Activated CD4-positive, alpha-beta T cell treated with anti-CD3 and anti-CD28 coated beads, Interleukin-2, amount 50 U/mL, for 48 hours (primary cell): ENCODE measurements at places on chromosomes 13 and 19.

DNA sequence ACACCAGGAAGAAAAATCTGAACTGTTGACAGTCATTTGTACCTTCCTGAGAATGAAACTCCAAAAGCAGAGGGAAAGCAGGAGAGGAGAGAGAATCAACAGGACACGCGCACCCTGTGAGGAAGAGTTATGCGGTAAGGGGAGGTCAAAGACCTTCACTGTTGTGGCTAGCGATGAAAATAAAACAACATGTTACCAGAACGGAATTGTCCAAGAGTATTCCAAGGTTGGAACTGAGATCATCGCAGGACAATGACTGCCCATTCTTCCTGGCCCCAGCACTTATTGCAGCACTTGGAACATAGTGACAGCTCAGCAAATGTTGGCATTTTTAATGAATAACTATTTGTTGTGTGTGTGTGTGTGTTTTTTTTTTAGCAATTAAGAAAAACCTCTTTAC, 176.0 kb upstream of the TSC22D1 start:
- no peak for DNase-seq

GRCh38 chr13:109272595-109273325, 513.6 kb downstream of the IRS2 start:
- no peak for DNase-seq

GRCh38 chr19:2449019-2449418, 7.7 kb downstream of the LMNB2 start:
- DNase-seq, result no peak

- DNase-seq, result no peak
Observed at GRCh38 chr13:101490406-101491015, 38.0 kb downstream of the ITGBL1 start.

DNA sequence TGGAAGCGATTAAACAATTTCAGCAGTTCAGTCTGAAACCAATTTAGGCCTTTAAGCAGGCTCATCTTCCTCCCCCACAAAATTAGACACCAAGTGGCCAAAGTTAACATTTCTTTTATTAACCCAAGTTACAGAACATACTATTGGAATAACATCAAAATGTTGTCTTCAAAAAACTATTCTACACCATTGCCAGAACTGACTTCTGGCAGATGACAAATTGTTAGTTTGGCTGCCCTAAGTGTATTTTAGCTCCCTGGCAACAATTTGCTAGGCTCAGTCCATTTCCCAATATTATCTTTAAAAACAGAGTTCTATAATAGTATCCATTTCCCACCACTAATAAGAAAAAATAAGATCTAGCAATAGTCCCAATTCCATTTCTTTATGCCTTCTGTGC, 107.8 kb downstream of the SGCG start:
- DNase-seq, result no peak

- peak; percentile 62 for DNase-seq
Observed at GRCh38 chr19:2015608-2015950, at the start of gene BTBD2. Gene BTBD2, minus strand, starts transcription at chr19:2015714. Its CDS starts 11 bp downstream, at chr19:2015703.

- DNase-seq, result no peak
Observed at GRCh38 chr13:20927596-20928257, 25.2 kb upstream of the XPO4 start.

GRCh38 chr19:58059003-58059670, at the start of gene ZNF135:
Gene ZNF135, plus strand, starts transcription at chr19:58059282. Its CDS starts 721 bp downstream, at chr19:58060003.
- DNase-seq, result peak; percentile 48

DNA sequence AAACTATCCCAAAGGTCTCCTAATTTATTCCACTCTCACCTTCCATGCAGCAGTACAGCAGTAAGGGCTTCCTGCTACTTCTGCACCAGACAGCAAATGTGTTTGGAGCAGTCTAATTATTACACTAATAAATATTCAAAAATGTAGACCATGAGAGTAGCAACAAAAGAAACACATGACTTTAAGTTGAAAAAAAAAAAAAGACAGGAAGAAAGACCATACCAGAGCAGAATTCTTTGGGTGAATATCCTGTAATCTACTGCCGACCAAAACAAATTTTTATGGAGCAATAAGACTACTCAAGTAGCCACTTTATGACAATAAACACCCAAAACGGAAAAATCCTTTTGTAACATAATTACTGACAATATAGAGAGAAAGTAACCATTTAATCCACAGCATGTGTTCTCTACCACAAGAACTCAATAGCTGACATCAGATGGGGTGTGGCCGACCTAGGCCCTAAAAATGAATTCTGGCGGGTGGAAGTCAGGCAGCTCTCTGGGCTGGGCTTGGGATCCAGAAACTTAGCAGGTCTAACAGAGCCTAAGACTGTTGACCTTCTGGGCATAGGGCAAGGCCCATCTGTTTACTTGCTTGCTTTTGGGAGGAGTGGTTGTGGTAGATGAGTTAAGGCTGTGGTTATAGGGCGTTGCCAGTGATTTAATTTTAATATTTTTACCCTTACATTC, 4.6 kb downstream of the KLF12 start:
- no peak for DNase-seq

DNA sequence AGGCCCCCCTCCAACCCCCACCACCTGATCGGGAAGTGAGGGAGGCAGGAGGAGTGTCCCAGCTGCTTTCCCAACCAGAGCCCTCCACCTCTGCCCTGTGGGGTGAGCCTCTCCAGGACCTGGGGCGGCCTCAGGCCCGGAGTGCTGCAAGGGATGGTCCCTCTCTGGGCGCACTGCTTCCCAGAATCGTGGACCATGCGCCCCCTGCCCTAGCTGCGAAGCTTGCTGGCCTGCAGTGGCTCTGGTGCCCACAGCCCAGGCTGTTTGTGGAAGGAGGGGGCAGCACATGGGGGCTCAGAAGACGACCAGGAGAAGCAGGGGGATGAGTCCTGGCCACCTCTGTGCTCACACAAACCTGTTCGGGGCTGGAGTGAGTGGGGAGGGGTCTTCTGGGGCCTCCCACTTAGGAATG, 33.6 kb downstream of the CEBPG start:
- DNase-seq, result no peak

DNA sequence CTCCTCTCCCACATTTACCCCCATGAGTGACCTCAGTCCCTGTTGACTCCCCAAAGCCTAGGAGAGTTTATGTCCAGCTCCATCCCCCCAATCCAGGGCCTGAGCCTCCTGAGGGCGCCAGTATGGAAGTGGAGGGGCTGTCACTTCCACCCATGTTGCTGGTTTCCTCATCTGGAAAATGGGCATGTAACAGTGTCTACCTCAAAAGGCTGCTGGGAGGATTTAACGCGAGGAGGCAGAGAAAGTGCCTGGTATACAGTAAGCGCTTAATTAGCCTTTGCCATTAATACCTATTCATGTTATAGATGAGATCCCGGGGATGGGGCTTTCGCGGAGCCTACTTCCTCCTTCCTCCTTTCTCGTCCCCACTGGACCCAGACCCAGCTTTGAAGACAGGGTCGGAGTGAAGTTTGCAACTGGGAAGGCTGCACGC, 476 bp downstream of the TYK2 start:
- no peak for DNase-seq

GRCh38 chr19:10353793-10354391, 14.5 kb upstream of the ICAM3 start:
- DNase-seq, result peak; percentile 70

- DNase-seq, result no peak
Observed at GRCh38 chr19:14487370-14488125, 8.4 kb downstream of the GIPC1 start.

- DNase-seq, result no peak
Observed at GRCh38 chr13:109315481-109315880, 470.9 kb downstream of the IRS2 start.

GRCh38 chr19:1567116-1567847, 843 bp downstream of the MEX3D start:
- no peak for DNase-seq

DNA sequence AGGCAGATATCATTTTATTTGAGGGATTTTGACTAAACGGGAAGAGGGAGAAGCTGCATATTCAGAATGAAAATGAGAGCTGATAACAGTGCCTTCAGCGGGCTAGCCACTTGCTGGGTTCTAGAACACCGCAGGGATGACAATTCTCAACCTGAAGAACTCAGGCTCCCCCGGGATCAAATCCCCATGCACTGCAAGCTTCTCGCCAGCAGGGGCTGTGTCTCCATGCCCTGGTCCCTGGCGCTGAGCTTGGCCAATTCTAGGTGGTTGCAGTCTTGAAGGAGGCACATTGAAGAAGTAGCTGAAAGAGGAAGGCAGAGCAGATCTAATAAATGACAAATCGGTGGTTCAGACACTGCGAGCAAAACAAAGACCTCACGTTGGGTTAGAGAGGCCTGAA, 128.7 kb downstream of the UQCRFS1 start:
- DNase-seq, result no peak

DNA sequence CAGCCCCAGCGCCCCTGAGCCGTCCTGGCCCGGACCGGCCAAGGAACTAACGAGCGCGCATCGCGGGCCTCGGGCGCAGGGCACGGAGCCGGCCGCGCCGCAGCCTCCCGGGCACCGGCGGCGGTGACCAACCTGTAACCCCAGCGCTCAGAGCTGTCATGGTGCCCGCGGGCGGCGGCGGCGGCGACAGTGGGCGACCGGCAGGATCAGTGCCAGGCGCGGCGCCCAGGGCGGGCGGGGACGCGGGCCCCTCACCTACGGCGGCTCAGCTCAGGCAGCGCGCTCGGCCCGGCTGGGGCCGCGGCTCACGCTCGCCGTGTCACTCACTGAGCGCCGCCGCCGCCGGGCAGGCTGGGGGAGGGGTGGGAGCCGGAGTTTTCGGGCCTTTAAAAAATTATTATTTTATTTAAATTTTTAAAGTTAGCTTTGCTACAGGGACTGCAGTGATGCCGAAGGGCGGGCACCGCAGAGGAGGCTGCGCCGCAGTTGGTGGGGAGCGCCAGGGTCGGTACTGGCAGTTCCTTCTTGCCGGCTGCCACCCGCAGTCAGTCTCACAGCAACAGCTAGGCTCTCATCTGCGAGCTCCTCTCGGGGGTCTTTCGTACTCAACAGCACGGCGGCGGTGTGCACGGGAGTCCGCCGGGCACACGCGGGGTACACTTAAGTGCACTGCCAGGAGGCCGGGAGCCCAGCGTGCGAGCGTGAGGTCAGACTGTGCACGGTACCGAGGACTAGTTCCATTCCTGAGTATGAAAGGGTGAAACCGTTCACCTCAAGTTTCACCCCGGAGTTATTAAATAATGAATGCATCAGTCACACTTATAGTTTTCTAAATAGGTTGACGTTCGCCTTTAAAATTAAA, at the start of gene NALCN:
Gene NALCN, minus strand, starts transcription at position 328 of the 862 bp plus-strand sequence. CDS start 17,382 bp downstream, outside the sequence.
- no peak for DNase-seq

DNA sequence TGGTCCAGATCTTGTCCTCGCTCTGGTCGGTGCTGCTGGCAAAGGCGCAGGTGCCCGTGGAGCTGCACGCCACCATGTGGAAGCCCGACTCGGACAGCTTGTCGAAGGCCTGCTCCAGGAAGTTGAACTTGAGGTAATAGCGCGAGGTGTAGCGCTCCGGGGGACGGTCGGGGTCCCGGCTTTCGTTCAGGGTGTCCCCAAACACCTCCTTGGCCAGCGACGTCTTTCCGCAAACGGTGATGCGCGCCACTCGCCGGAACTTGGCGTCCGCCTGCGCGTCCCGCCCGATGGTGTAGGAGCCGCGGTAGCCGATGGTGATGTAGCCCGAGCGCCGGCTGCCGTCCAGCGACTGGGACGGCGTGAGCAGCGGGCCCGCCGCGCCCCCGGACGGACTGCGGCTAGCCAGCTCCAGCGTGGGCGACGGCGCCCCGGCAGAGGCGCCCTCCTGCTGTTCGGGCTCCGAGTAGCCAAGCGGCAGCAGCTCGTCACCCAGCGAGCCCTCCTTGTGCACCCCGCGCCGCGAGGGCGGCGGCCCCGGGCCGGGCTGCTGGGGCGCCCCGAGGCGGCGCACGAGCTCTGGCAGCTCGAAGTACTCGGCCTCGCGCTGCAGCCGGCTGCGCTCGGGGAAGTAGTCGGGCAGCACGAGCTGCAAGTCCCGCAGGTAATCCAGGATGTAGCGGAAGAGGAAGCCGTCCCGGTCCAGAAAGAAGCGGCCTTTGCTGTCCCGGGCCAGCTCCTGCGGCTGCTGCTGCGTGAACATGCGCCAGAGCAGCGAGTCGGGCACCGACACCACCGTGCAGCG, 801 bp downstream of the KCTD12 start:
- peak; percentile 58 for DNase-seq

GRCh38 chr13:103101901-103102300, 35.7 kb upstream of the SLC10A2 start:
- DNase-seq, result no peak

DNA sequence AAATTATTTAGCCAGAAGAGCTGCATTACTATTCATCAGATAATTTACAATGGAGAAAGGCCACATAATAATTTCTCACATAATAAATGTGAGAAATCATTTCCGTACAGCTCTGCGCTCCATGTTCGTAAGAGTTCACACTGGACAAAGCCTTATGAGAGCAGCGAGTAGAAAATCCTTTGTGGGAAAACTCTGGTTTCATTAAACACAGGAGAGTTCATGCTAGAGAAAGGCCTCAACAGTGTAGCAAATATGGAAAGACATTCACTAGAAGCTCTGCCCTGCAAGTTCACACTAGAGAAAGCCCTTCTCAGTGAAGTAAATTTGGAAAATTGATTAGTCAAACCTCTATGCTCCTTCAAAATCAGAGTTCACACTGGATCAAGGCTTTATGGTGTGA, 8.4 kb downstream of the ZNF776 start:
- DNase-seq, result no peak

GRCh38 chr13:33846303-33847062, 28.5 kb downstream of the RFC3 start:
- DNase-seq, result no peak

DNA sequence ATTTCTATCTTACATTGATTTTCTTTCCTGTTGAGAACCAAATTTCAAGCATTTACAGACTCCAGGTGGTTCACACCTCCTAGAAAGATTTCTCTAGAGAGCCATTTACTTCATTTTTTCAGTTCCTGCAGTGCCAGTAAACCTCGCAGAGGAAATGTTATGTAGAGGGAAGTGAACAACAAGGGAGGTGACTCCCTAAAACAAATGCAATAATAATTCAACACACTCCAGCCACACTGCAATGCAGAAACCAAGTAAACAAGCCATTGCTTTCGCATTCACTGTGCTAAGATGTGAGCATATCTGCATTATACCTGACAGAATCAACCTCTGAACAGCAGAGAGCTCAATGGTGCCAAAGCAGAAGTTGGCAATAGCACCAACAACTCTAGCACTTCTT, 215.1 kb downstream of the RBM26 start:
- no peak for DNase-seq

- no peak for DNase-seq
Observed at GRCh38 chr19:16096280-16096855, 15.3 kb upstream of the RAB8A start.

- DNase-seq, result no peak
Observed at GRCh38 chr19:31315652-31316051, 33.6 kb downstream of the TSHZ3 start.

DNA sequence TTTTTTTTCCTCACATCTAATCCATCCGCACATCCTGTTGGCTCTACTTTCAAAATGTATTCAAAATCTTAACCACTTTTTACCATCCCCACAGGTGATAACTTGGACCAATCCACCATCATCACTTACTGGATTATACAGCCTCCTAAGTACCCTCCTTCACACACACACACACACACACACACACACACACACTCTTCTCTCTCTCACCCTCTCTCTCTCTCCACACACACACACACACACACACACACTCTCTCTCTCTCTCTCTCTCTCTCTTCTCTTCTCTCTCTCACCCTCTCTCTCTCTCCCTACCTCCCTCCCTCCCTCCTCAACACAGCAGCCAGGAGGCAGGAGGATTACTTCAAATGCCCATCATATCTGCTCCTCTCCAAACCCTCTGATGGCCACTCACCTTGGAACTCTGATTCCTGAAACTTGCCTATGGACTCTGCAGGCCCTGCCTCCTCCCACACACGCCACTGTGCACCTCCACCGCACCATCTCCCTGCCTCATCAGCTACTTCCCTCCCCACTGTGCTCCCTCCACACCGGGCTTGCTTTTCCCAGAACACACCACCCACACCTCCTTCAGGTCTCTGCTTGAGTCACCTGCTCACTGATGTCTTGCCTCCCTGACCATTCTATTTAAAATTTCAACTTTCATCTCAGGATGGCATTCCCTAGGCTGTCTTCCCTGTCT, 39.7 kb downstream of the RCBTB2 start:
- peak; percentile 30 for DNase-seq
